Dermis blood vessel endothelial cell (primary cell): ENCODE measurements at places on chromosomes 5 and 9. TPM values are rescaled to one million over a fixed set of nuclear protein-coding genes. Genes with fewer than 3 reads are reported as not detected.

GRCh38 chr9:89848060-89849040 lies 243.5 kb downstream of the GADD45G start:
- no peak for DNase-seq

- DNase-seq, result no peak
Observed at GRCh38 chr5:159471904-159472303, 141.6 kb upstream of the IL12B start.

CRAT gene
- total RNA-seq, result 34.0 and 61.8 TPM in 2 replicates

- no peak for DNase-seq
Observed at GRCh38 chr5:159211729-159212174, 2.4 kb upstream of the RNF145 start.

DNA sequence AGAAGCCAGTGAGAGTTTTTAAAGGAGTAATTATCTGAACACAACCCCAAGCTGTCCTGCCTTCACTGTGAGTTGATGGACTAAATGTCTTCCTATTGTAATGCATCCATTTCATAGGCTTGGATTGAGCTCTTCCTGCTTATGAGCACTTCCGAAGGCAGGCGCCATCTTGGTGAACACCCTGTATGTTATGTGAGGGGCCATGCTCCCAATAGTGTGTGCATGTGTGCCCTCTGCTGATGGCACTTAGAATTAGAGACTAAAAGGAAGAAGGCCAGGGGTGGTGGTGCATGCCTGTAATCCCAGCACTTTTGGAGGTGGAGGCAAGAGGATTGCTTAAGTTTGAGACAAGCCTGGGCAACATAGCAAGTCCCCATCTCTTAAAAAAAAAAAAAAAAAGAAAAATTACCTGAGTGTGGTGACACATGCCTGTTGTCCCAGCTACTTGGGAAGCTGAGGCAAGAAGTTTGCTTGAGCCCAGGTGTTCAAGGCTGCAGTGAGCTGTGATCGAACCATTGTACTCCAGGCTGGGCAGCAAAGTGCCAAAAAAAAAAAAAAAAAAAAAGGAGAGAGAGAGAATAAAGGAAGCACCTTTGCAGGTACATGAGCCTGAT lies 65.0 kb downstream of the C9orf152 start:
- peak; percentile 50 for DNase-seq

EIF4EBP3 gene
- 0.37 and 0.51 TPM in 2 replicates for total RNA-seq

- DNase-seq, result peak; percentile 37
Observed at GRCh38 chr5:139418793-139419192, 14.9 kb upstream of the SPATA24 start.

- DNase-seq, result no peak
Observed at GRCh38 chr9:124128568-124129166, 117.1 kb downstream of the LHX2 start.

GRCh38 chr9:5543875-5544702 lies 33.8 kb downstream of the PDCD1LG2 start:
- no peak for DNase-seq

GNPDA1 gene
- total RNA-seq, result 51.4 and 54.1 TPM in 2 replicates

DNA sequence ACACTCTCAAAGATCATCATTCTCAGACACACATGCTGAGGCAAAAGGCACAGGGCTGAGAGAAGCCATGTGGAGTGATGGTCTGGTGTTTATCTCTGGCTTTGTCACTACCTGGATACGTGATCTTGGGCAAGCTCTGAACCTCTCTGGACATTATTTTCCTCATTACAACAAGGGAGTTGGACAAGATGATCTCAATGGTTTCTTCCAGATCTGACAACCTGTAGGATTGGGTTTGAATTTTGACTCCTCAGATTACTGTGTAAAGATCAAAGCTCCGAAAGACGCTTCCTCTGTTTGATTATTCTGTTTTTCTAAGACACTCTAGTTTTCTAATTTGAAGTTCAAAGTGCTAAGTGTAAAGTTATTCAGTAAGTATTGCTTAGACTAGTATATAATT lies 20.0 kb downstream of the NUDT2 start:
- no peak for DNase-seq

DNA sequence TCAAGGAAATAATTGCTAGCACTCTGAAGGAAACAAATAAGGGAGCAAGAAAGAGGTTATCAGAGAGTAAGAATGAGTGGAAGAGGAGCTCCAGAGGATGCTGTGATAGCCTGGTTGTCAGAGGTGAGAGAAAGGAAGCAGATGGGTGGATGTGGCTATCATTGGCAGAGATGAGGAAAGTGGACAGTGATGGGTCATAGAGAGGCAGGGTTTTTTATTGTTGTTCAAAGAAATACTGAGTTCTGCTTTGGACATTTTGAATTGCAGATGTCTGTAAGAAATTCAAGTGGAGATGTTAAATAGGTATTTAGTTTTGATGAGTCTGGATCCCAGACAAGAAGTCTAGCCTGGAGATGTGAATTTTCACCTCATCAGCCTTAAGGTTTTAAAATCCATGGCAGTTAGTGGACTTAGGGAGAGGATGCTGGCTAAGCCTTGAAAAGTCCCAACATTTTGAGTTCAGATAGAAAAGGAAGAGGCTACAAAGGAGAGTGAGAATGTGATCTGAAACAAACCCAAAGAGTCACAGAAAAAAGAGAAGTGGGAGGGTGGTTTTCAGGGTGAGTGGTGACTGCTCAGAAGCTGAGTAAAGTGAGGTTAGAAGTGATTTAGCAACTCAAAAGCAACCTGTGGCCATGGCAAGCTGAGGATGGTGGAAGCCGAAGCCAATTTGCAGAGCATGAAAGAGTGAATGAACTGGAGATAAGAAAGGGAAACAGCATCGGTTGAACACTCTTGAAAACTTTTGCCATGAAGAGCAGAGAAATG lies 50.4 kb downstream of the PPIC start:
- no peak for DNase-seq

CSF1R gene
- not detected in 2 replicates for total RNA-seq

DNA sequence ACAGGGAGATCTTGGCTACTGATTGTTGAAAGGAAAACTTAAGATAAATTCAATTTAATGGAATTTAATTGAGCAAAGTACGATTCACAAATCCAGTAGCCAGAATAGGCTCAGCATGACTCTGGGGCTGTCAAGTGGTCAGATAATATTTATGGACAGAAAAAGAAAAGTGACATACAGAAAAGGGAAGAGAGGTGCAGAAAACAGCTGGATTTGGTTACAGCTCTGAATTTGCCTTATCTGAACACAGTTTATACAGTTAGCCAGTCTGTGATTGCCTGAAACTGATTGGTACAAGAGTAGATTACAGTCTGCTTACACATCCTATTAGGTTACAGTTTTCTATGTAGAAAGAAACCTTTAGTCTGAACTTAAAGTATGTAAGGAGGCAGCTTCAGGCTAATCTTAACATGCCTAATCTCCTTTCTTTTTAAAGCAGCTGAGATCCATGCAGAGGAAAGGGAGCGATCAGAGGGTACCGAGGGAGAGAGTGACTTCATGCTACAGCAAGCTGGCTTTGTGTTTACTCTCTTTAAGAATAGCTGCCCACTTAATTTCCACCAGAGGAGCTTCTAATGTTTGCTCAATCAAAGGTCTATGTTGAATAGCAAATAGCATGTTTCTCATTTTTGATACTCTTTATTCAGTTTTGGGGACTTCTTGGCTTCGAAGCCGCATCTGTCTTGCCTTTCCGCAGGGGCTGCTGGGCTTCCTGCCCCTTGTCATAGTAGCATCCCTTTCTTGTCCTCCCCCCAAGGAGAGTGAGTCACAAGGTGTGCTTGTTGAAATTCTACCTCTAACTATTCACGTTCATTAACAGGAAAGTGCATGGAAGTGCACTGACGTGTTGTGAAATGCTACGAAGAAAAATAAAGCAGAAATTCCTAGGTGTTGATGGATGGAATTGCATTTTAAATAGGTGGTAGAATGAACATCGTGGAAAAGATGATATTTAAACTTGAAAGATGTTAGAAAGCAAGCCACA lies 761.2 kb downstream of the TAF11L14 start:
- DNase-seq, result no peak

GRCh38 chr9:115234094-115234493 lies 116.1 kb upstream of the TNC start:
- DNase-seq, result no peak

DNA sequence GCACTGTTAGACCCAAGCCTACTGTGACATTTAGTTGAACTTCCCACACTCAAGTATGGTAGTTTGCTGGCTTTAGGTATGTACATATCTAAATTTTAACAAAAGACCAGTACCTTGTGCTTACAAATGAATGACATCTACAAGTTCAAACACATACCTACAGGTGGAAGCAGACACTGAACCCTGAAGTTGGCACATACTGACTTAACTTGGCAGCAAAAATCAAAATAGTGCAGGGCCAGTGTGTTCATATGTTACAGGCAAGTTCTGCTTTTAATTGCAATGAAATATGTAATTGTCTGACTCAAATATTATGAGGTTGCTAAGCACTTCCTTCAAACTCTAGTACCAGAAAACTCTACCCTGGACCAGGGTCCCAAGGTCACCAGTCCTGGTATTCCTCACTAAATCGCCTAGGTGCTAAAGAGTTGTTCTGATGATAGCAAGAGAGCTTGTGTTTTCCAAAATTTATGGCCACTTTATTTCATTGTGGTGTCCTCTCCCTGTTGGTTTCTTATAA lies 77.4 kb downstream of the MEGF10 start:
- no peak for DNase-seq

MRPL22 gene
- total RNA-seq, result 24.0 and 35.6 TPM in 2 replicates

ENC1 gene
- 26.2 and 32.2 TPM in 2 replicates for total RNA-seq

DNA sequence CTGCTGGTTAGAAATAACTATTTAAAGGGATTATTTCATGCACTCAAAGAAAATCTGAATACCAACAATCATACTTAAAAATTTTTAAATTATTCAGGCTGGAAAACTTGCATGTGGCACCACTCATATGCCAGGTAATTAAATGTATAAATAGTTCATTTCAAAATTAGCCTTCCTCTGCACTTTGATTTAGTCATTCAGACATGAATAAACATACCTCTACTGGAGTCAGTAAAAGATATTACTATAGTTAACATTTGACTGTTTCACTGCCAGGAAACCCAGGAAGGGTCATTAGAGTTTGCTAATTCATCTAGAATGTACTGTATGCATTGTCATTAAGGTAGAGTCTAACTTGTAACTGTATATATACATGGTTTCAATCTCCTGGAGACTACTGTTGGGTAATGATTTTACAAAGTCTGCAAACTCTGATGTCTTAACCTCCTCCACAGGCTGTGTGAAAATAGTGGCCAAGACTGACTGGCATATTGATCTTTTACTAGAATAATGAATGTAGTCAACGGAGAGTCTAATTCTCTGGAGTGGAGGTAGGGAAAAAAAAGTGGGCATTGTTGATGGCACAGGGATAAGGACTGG lies 43.7 kb downstream of the TEX10 start:
- DNase-seq, result no peak

DNA sequence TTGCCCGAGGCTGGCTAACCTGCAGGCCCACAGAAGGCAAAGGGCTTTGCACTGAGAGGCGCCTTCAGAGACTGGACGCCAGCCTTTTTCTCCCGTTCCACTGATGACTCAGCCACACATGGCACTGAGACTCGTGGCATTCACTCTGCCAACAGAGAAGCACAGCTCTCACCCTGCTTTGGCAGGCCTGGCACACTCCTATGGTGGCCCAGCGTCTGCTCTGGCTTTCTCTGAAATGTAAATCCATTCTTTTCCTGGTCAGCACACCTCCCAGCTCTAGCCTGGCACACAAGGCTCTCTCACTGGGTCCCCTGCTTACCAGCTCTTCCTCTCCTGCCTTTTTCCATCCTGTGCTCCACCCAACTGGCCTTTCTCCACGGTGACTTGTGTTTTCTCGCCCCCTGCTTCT lies 5.9 kb upstream of the MELK start:
- peak; percentile 53 for DNase-seq

- DNase-seq, result no peak
Observed at GRCh38 chr9:6909181-6909580, 151.4 kb downstream of the KDM4C start.

MAP1B gene
- total RNA-seq, result 134 and 182 TPM in 2 replicates

DNA sequence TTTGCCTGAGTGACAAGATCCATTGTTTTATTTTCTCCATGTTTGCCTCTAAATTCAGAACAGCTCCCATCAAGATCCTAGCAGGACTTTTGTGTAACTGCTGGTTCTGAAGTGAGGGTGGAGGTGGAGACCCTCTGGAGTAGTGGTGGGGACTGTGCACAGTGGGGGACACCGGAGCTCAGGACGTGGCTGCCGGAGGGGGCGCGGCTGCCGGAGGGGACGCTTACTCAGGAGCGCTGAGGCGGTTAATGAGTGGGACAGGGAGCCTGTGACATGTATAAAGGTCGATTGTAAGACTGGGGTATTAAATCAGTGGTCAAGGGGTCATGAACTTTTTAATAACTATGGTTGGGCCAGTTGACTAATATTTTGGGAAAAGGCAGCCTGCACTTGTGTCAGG lies 127.0 kb upstream of the CACNA1B start:
- DNase-seq, result no peak

GADD45G gene
- not detected in 2 replicates for total RNA-seq

DNA sequence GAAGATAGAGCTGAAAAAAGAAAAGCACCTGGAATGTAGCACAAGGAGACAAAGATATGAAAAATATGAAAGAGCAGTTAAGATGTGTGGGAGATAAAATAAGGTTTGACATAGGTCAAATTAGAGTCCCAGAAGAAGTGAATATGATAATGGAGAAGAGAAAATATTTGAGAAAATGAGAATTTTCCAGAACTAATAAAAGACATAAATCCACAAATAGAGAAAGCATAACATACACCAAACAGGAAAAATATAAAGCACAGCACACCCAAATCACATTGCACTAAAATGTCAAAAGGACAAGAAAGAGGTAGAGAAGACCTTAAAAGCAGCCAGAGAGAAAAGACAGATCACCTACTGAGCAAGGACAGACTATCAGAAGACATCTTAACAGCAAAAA lies 43.4 kb downstream of the IPPK start:
- no peak for DNase-seq

- no peak for DNase-seq
Observed at GRCh38 chr9:129415942-129416651, 204.8 kb downstream of the C9orf50 start.

ACSL6 gene
- 0.09 and 0.17 TPM in 2 replicates for total RNA-seq

- DNase-seq, result no peak
Observed at GRCh38 chr5:159163027-159163700, 46.2 kb downstream of the RNF145 start.

SLC22A4 gene
- total RNA-seq, result 4.7 and 4.8 TPM in 2 replicates

- DNase-seq, result no peak
Observed at GRCh38 chr5:130955041-130955440, 210.0 kb downstream of the HINT1 start.

SPINK5 gene
- 0.09 and 0.85 TPM in 2 replicates for total RNA-seq

DNA sequence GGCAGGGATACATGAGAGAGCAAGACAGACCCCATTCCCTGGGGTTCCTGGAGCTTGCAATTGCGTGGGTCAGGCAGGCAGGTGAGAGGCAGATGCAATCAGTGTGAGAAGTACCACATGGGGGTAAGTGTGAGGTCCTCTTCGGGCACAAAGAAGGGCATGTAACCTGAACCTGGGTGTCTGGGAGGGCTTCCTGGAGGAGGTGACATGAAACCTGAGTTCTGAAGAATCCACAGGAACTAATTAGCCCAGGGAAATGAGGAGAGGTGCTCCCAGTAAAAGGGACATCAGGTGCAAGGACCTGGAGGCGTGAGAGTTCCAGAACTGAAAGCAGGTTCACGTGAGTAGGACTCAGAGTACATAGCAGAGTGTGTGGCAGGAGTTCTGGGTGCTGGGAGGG lies 2.5 kb downstream of the AMBP start:
- DNase-seq, result no peak
